Glutamatergic neuron (in vitro differentiated cells): ENCODE measurements at places on chromosomes 3 and 15. TPM values are rescaled to one million over a fixed set of nuclear protein-coding genes. Genes with fewer than 3 reads are reported as not detected.

GRCh38 chr15:38559636-38560307 lies 4.8 kb downstream of the RASGRP1 start:
- DNase-seq: no peak
- H3K27me3 ChIP-seq: no peaks in the 10 kb centered on the region
- no peaks in the 10 kb centered on the region for H3K36me3 ChIP-seq
- no peak overlapping the region for H3K4me3 ChIP-seq
- H3K27ac ChIP-seq: no peak overlapping the region
- H3K4me1 ChIP-seq: peaks cover 5% of the 10 kb centered on the region

Gene TOP2B
- 250 TPM for total RNA-seq

GRCh38 chr3:14424711-14425580 lies 22.5 kb downstream of the SLC6A6 start:
- DNase-seq: no peak
- peaks cover 14% of the 10 kb centered on the region for H3K4me1 ChIP-seq
- H3K4me3 ChIP-seq: no peak overlapping the region

DNA sequence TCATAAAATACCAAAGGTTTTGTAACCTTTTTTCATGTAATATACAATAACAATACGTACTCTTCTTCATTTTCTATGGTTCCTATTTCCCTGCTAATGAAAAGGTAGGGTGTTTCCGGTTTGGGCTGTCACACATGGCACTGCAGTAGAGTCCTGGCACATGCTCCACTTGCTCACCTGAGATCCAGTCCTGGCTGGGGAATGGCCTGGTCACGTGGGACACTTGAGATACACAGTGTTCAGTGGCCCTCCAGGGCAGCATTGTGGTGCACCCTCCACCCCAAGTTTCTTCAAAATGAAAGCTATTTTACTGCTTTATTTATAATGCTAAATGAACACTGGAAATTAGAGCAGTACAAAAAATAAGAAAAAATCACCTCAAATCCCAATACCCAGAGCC lies 23.2 kb downstream of the MRPS25 start:
- no peak for DNase-seq
- H3K4me3 ChIP-seq: no peak overlapping the region
- H3K4me1 ChIP-seq: peaks cover 2% of the 10 kb centered on the region
- H3K27me3 ChIP-seq: peaks cover 6% of the 10 kb centered on the region
- no peaks in the 10 kb centered on the region for H3K36me3 ChIP-seq

Gene TEX55
- total RNA-seq: not detected

DNA sequence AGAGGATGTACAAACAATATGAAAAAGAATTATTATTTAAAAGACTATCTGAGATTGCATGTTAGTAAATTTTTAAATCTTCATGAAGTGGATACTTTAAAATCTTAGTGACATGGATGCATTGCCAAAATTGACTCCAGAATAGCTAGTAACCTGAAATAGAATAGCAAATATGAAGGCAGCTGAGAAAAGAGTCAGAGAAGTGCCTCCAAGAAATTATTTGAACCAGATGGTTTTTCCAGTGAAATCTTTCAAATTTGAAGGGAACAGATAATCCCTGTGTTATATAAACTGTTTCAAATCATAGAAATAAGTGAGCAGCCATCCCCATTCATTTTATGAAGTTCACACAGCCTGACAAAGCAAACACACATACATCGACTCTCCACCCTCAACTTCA lies 29.6 kb downstream of the FSIP1 start:
- H3K27ac ChIP-seq: no peak overlapping the region
- no peaks in the 10 kb centered on the region for H3K4me1 ChIP-seq
- H3K4me3 ChIP-seq: no peak overlapping the region
- DNase-seq: no peak
- no peaks in the 10 kb centered on the region for H3K27me3 ChIP-seq

DNA sequence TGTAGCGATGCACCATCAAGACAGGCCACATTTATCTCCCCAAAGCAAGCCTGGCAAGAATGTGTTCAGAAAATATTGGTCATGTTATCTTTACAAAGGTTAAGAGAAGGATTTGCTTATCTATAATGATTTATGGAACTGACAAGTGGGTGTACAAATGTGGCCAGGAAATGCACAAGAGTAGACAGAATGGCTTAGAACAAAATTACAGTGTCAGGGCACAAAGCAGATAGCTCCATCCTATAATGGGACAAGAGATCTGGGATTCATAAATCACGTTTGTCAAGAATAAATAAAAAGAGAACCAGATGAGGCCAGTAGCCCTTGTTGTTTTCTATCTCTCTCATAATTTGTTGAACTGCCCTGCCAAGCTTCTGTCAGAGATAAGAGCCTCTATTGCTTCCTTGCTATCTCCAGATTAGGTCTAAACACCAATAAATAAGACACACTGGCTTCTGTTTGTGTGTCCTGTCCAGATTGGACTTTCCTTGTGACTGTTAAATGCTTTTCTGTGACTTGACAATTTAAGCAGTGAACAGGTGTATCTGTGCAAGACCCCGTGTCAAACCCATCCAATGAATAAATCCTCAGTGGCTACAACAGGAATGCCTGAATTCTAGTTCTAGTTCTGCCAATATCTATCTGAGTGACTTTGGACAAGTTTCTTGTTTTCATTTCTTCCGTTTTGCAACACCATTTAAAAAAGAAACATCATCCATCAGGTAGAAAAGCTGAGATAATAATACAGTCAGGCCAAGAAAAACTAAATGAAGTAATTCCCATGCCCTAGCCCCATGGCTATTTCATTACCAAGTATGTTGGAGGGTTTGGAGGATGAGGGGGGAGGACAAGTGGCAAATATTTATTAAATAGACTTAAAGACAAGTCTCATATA lies 157.2 kb downstream of the DCLK3 start:
- no peaks in the 10 kb centered on the region for H3K27me3 ChIP-seq
- H3K4me3 ChIP-seq: no peak overlapping the region
- no peaks in the 10 kb centered on the region for H3K36me3 ChIP-seq
- DNase-seq: no peak
- no peaks in the 10 kb centered on the region for H3K4me1 ChIP-seq
- H3K27ac ChIP-seq: no peak overlapping the region

DNA sequence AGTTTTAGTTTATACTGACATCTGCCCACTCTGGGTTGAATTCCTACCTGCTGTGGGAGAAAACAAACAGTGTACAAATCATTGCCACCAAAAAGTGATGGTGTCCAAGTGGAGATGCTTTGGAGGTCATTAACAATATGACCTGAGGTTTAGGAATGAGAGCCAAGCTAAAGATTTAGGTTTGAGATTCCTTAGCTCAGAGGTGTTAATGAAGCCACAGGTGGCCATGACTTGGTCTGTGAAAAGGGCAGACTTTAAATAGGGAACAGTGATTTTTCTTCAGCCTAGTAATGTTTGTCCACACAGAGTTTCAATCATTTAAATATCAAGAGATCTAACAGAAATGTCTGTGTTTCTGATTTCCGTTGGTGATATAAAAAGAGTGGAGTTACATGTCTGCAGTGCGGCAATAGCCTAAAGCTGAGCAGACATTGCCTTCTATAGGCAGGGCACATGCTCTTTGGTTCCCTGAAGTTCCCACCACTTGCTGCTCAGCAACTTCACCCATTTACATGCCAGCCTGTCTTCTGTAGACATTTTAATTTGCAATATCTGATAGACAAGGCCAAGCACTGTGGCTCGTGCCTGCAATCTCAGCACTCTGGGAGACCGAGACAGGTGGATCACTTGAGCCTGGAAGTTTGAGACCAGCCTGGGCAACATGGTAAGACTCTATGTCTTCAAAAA lies 423.2 kb downstream of the IL5RA start:
- H3K4me1 ChIP-seq: peaks cover 2% of the 10 kb centered on the region
- no peak overlapping the region for H3K4me3 ChIP-seq
- H3K27me3 ChIP-seq: no peaks in the 10 kb centered on the region
- no peak overlapping the region for H3K27ac ChIP-seq
- no peaks in the 10 kb centered on the region for H3K36me3 ChIP-seq

GRCh38 chr3:141738022-141738890 lies at the start of gene RNF7:
TSS of gene RNF7 (plus strand) at chr3:141738298. CDS start at chr3:141738342, 44 bp downstream.
- peak; percentile 98 for DNase-seq
- H3K27ac ChIP-seq: peak within 1 kb of the TSS; percentile 90
- no peaks in the 10 kb centered on the region for H3K27me3 ChIP-seq
- peak within 1 kb of the TSS; percentile 89 for H3K4me3 ChIP-seq
- H3K36me3 ChIP-seq: no peaks in the 10 kb centered on the region
- peaks cover 10% of the 10 kb centered on the region for H3K4me1 ChIP-seq

Gene GMNC
- 0.64 TPM for total RNA-seq

Gene SCG5
- 46.0 TPM for total RNA-seq

DNA sequence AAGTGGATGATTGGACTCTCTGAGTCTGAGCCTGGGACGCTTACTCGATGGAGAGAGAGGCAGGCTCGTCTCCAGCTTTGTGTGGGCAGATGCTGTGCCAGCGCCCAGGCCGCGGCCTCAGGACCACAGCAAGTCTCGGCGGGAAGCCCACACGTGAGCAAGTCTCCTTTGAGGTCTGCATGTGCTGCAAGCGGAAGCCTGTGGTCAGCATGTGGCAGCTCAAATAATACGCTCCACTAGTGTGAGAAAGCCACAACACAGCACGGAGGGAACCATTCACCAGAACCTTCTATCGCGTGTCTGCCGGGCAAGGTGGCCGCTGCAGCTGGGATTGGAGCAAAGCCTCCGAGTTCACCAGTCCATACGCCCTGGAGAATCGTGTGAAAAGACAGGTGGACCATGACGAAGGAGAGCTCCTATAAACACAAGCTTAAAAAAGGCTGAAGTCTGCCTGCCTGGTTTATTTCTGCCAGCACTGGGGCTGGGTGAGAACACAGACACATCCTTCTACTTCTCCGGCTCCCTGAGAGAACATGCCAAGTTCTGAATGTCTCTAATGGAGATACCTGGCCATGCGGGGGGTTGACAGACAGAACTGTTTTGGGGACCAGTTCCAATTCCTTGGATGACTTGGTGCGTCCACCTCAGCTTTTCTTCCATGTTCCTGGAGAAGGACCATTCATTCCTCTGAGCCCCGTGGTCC lies 82.0 kb upstream of the LRIG1 start:
- no peak overlapping the region for H3K27ac ChIP-seq
- H3K36me3 ChIP-seq: peaks cover 12% of the 10 kb centered on the region
- no peak for DNase-seq

- peak overlapping the region; percentile 8 for H3K4me3 ChIP-seq
- H3K27ac ChIP-seq: peak overlapping the region; percentile 88
- H3K27me3 ChIP-seq: peaks cover 2% of the 10 kb centered on the region
- H3K4me1 ChIP-seq: peaks cover 44% of the 10 kb centered on the region
- no peaks in the 10 kb centered on the region for H3K36me3 ChIP-seq
Measured at GRCh38 chr3:168025076-168025475, 70.6 kb downstream of the GOLIM4 start.
